ENCODE measurements at places on chromosomes 5 and 9. TPM values are rescaled to one million over a fixed set of nuclear protein-coding genes. Genes with fewer than 3 reads are reported as not detected.

DNA sequence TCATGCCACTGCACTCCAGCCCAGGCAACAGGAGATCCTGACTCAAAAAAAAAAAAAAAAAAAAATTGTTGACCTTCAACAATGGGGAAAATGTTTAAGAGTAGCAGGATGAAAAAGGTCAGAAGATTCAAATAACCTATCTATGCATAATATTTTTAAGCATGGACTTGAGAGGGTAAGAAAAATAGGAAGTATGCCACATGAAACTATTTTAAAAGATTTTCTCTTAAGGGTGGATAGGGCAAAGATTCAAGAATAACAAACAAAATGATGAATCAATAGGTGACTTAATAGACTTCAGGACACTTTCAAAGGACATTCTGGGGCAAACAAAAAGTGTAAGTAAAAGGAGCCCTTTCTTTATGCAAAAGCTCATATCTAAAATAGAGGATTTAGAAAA lies 3.2 kb downstream of the TEX48 start:
- DNase-seq, result peak; percentile 41

PHF24 gene
- total RNA-seq, result 0.16 TPM

NEUROG1 gene
- total RNA-seq, result not detected

FAM200C gene
- 1.7 TPM for total RNA-seq

FAM221B gene
- not detected for total RNA-seq

DNA sequence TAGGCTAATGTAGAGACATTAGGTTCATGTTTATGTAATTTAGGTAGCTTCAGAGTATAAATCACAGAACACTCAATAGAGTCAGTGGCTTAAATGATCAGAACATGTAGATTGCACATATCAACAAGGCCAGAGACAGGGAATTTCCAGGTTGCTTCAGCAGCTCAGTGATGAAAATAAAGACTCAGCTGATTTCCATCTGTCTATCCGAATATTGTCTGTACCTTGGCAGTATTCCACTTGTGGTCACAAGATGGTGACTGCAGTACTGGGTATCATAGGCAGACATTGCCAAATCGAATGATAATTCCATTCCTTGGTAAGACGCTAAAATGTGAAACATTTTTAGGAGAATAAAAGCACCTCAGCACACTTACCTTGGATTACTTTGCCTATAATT lies 702.2 kb downstream of the MAT2B start:
- DNase-seq, result no peak

MRPS27 gene
- total RNA-seq, result 43.6 TPM

GRCh38 chr5:74567411-74567995 lies 73.0 kb downstream of the ENC1 start:
- DNase-seq, result no peak

SLC6A18 gene
- total RNA-seq, result not detected

CD14 gene
- total RNA-seq, result 0.34 TPM

DNA sequence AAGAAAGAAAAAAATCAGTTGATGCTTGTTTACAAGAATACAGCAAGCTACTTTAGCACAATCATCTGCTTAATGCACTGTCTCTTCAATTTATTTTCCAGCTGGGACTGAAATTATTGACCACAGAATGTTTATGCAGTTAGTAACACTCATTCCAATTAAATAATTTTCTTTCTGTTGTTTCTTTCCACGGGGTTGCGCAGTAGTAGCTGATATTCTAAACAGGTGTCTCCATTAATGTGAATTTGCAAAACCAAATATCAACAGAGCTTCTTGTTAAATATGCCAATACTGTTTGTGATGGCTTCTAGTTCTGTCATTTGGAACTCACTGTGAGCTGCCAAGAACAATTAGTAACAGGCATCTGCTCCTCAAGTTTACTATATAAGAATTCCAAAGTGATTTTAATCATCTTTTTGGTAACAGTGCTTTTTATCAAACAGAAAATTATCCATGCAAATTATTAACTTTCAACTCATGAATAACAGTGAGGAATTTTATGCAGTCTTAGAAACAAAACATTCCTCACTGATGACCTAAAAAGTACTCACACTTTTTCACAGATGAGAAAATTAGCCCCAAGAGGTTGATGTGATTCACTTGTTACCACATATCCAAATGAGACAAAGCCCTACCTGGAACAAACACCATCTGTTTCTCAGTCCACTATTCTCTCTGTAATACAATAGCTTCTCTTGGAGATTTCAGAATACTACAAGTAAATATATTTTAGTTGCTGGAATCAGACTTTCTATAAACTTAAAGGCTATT lies 567.6 kb upstream of the RGMB start:
- DNase-seq, result peak; percentile 72

ADGRD2 gene
- not detected for total RNA-seq

GRCh38 chr9:133664173-133665050 lies 28.2 kb downstream of the DBH start:
- no peak for DNase-seq

DNA sequence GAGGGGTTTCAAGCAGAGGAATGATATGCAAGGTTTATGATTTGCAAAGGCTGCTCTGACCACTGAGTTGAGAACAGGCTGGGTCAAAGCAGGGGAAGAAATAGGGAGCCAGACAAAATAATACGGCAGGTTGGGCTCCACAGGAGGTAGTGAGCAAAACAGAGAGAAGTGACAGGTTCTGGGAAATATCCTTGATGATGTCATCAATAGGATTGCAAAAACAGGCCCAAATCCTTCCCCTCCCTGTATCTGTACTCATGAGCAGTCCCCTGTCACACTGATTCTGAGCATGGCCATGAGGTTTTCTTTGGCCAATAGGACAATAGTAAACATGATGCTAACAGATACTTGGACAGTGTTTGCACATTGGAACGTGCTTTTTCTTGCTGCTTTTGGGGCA lies 471.8 kb upstream of the BRINP1 start:
- no peak for DNase-seq

- no peak for DNase-seq
Measured at GRCh38 chr9:127817881-127818434, 15.3 kb downstream of the FPGS start.

- DNase-seq, result no peak
Measured at GRCh38 chr5:74432216-74432615, 208.3 kb downstream of the ENC1 start.

LTC4S gene
- 1.2 TPM for total RNA-seq

DNA sequence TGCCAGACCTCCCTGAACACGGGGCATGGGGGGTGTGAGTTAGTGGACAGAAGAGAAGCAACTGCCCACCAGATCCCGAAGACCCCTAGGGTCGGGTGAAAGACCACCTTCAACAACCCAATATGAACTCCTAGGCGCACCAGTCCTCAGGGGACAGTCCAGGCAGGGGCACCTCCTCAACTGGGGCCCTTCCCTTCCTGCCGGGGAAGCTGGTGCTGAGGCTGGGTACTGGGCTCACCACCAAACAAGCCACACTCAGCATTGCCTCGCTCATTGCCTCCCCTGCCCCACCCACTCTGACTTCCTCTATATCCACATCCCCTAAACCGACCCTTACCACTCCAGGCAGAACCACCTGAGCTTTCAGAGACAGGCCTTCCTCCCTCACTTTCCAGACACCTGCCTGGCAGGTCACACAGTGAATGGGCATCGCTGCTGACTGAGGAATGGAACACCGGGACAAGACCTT lies 42.5 kb downstream of the SEMA4D start:
- DNase-seq, result no peak

DNA sequence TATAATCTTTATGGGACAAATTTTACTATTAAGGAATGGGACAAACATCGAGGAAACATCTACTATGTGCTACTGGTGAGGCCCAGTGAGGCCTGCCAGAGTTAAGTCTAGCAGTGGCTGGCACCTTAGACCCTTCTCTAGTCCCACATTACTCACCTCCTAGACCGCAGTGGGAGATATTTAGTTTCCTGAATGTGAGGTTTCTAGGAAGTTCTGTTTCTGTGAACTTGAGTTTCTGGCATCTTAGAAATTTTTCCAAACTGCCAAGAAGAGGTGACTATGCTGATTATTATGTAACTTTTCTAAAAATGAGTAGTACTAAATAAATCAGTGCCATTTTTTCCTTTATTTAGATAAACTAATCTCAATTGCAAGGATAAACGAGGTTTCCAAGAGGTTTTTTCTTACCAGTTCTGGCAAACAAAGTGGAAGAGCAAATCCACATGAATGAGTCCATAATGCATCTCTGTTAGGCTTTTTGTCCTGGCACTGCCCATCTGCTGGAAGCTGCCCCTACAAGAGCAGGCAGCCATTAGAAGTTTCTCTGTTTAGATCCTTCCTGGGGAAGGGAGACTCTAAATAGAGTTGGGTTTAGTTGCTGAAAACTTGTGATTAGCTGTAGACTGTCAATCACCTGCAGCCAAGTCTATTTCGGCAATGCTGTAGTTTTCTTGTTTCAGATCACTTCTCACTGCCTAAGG lies 348.7 kb downstream of the MAN2A1 start:
- DNase-seq, result peak; percentile 96

DNA sequence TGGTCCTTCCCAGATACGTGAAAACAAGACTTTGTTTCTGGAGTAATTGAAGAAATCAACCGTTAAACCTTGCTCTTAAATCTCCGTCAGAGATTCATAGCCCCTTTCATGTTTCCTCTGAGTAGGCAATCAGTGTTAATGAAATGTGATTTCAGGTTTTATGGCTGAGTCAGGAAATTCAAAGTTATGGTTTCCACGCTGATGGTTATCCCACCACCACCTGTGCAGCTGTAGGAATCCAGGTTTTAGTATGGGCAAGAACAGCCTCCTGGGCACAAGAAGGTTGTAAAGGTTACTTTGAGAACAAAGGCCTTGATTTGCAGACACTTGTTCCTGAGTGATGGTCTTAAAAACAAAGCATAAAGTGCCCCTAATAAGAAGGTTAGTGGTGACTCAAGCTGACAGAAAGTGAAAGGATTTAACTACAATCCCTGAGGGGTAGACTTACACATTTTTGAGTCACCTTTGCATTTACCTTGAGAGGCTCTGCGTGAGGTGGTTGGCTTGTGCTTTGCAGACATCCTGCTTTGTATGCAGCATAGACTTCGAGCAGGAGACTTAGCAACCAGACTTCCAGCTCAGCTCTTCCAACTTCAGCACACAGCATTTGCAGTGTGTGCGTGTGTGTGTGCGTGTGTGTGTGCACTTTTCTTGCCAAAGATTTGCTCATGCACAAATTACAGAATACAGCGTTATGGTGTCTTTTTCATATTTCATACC lies 159.6 kb downstream of the TLE4 start:
- DNase-seq, result no peak

Data from astrocyte (in vitro differentiated cells and primary cell).